ENCODE measurements at places on chromosomes 1 and 21. TPM values are rescaled to one million over a fixed set of nuclear protein-coding genes. Genes with fewer than 3 reads are reported as not detected.

DNA sequence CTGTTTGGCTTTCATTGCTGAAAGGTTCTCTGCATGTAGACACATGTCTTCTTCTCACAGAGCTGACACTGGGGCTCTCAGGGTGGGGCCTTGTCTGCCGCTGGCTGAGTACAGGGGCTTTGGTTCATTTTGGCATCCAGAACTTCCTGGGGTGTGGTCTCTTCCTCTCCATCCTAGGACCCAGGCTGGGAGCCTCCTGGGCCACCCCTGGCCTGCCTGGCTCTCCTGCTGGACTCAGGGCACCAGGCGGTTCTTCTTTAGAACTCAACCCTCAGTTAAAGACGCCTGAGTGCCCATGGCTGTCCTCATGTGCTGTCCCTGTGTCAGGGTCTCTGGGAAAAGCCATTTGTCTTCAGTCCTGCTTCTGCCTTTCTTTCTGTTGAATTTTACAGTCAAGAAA lies 5.5 kb upstream of the KRTAP10-5 start:
- no peak overlapping the region for H3K27ac ChIP-seq
- DNase-seq = no peak
- no peaks in the 10 kb centered on the region for H3K36me3 ChIP-seq

Gene CNIH3
- total RNA-seq = 5.6 TPM

GRCh38 chr1:218835609-218836008 lies 338.1 kb upstream of the LYPLAL1 start:
- no peaks in the 10 kb centered on the region for H3K36me3 ChIP-seq
- no peak for DNase-seq
- no peak overlapping the region for H3K27ac ChIP-seq
- H3K27me3 ChIP-seq = no peaks in the 10 kb centered on the region
- no peaks in the 10 kb centered on the region for H3K4me1 ChIP-seq

- no peaks in the 10 kb centered on the region for H3K27me3 ChIP-seq
- no peak overlapping the region for H3K4me3 ChIP-seq
- DNase-seq = no peak
- H3K36me3 ChIP-seq = no peaks in the 10 kb centered on the region
These were observed 80.0 kb upstream of the HP1BP3 start for GRCh38 chr1:20867062-20867461.

Gene RNF115
- total RNA-seq = 10.2 TPM

DNA sequence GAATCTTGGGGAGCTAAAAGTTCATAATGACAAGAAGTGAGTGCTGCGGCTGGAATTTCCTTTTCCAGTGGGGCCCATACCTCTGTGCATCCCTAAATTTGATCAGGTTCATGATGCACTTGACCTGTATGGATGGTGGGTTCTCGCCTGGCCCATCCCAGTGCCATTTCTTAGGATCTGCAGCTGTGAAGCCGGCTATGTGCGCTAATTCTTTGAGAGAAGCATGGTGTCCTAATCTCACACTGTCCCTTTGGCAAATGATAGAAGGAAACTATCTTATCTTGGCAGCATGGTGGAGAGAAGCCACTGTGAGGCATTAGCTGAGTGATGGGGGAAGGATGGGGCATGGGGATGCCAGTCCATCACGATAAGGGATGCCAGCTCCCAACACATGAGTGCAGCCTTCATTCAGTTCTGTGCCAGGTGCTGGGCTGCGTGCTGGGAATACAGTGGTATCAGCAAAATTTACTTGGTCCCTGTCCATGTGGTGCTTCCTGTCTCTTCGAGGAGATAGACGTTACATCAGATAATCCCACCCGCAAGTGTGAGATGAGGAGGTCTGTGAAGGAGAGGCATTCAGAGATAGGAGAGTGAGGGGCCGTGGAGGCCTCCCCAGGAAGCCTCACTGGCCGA lies 30.5 kb downstream of the STUM start:
- H3K4me3 ChIP-seq = no peak overlapping the region
- H3K27ac ChIP-seq = no peak overlapping the region
- no peaks in the 10 kb centered on the region for H3K27me3 ChIP-seq
- peaks cover 4% of the 10 kb centered on the region for H3K4me1 ChIP-seq

Gene ZMYM4
- 81.2 TPM for total RNA-seq
